ENCODE measurements at places on chromosomes 4 and X.

DNA sequence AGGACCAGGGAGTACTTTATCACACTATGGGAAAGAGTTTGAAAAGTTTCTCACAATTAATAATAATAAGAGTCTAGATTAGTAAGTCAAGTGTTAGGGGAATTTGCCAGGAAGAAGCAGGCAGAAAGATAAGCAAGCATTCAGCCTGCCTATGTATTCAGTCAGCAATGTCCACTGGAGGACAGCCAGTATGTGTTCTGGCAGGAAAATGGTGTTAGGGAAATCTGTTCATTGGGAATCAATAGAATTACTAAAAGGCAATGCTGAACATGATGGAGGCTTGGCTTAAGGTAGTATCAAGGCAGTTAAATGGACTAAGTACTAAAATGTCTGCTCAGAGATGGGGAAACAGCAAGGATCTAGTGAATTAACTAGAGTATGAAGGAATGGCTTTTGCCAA lies 221.2 kb downstream of the PPP4R3C start:
- no peak for DNase-seq

- DNase-seq: no peak
These were observed 340.9 kb upstream of the CTSO start for GRCh38 chr4:156294577-156294976.

- DNase-seq: no peak
These were observed 1190.4 kb downstream of the TECRL start for GRCh38 chr4:63218856-63219255.

GRCh38 chr4:141038428-141038827 lies 94.8 kb downstream of the RNF150 start:
- DNase-seq: no peak

DNA sequence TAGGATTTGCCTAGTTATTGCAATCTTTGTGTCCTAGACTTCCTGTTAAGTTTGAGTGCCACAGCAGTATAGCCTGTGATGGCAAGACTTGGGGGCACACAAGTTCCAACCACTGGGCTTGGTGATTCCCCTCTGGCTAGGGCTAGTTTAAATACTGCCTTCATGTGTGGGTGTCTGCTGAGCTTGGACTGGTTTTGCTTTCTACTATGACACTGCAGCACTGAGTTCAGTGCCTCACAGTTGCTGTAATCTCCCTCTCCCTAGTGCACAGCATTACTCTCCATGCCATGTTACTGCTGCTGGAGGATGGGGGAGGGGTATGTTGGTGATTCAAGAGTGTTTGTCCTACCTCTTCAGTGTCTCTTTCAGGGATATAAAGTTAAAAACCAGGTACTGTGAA lies 379.6 kb downstream of the IL15 start:
- no peak for DNase-seq

- DNase-seq: no peak
These were observed 1176.8 kb downstream of the FAM133A start for GRCh38 chrX:94850811-94851210.

Measured in pulmonary artery endothelial cell (primary cell).